Occipital lobe (tissue), 3 donors: ENCODE measurements at places on chromosomes 5 and 9. TPM values are rescaled to one million over a fixed set of nuclear protein-coding genes. Genes with fewer than 3 reads are reported as not detected.

DNA sequence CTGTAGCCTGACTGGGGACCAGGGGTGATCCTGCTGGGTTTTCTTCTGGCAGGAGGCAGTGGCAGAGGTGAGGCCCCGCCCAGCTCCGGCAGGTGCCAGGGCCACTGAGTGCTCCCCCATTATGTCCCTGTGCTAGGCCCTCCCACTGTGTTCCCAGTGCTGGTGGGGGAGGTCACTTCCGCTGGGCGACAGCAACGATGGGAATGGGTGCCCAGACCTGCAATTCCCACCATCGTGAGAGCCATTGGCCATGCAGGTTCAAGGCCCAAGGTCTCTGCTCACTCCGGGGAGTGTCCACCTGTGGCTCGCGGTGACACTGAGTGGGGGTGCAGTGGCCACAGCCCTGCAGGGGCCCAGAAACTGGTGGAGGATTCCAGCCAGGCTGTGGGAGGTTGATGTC lies 98.6 kb downstream of the RXRA start:
- no peak for DNase-seq

The ARSI gene
- total RNA-seq = 0.31 TPM

The KCNN2 gene
- total RNA-seq = 34.6 TPM

The PLAC8L1 gene
- not detected for total RNA-seq

DNA sequence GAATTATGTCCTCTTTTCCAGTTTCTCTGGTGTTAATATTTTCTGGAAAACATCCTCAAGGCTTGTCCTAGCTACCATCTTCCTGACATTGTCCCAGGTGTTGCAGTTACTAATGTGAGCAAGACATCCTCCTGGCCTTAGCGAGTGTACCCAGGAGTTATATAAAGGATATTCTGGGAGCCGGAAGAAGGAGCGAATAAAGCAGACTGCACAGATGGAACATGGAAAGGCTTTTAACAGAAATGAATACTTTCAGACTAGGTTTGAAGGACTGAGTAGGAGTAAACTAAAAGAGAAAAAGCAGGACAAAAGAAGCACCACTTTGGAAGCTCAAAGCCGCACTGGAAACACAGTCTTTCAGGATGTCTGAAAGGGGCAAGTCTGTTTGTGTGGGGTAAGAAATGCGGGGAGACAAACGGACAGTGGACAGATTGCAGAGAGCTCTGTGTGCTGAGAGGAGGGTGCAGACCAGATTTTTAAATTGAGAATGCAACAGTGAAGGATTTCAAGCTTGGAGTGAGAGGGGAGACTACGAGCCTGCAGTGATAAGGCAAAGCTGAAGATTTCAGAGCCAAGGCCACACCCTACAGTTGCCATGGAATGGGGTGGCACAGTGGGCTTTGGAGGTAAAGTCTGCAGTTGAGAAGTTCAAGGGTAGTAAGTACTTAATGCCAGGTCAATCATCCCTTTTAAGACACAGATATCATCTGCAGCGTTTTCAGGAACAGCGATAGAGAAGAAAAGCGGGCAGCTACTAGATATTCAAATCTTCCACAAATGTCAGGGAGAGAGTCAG lies 94.1 kb upstream of the TAF11L2 start:
- no peak for DNase-seq

The HCN1 gene
- total RNA-seq = 33.8 TPM

DNA sequence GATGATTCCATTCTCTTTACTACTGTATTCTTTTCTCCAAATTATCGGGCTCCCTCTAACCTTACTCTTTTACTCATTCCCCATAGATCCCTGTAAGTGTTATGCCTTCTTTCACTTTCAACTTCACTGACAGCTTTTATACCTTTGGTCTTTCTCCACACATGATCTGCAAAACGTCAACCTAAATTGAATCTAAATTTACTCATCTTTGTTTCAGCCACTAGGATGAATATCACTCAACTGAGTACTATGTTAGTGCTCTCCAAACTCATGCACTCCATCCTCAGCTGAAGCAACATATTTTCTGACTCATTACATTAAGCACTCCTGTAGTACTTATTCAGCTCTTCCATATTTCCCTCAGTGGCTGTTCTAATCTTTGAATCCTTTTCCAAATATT lies 133.4 kb downstream of the ADAMTS19 start:
- no peak for DNase-seq

The SLC6A3 gene
- not detected for total RNA-seq

- no peak for DNase-seq
Measured at GRCh38 chr9:15121630-15122029, 185.4 kb downstream of the TTC39B start.

The CREB3 gene
- 22.9 TPM for total RNA-seq

- no peak for DNase-seq
Measured at GRCh38 chr9:128003966-128004604, 23.3 kb upstream of the EEIG1 start.

GRCh38 chr5:98470747-98471146 lies 302.7 kb upstream of the RGMB start:
- no peak for DNase-seq

The PCA3 gene
- 0.16 TPM for total RNA-seq

The ZDHHC11B gene
- total RNA-seq = 5.6 TPM

- DNase-seq = no peak
Measured at GRCh38 chr5:88892669-88893068, 9.7 kb upstream of the MEF2C start.

The PFN3 gene
- total RNA-seq = not detected

DNA sequence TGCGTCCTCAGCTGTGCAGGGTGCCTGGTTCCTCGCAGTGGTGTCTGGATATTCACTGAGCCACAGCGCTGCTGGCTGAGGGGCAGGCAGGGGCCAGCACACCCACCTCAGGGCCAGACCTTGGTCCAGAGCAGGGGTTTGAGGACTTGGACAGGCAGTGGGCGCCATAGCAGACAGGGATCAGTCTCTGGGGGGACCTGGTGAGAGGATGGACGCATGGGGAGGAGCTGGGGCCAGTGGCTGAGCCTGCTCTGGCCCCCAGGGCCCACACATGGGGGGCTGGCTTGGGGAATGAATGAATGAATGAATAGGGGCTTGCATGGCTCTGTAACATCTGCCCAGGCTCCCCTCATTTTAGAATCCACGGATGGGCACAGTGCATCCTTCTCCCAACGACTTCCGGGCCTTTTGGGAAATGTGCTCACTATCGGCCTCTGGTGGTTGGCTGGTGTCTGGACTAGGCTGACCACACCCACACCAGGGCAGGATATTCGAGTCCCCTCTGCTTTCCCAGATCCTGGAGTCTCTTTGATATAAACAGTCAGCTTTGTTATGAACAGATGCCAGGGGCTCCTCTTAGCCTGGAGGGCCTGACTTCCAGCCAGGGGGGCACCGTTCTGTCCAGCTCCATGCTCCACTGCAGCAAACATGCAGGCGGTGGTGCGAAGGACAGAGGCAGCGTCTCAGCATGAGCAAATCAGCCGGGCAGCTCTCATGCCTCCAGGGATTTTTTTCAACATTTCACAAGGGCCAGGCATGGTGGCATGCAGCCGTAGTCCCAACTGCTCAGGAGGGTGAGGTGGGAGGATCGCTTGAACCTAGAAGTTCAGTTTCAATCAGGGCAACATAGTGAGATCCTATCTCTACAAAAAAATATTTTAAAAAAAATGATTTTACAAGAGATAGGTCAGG lies 62.6 kb downstream of the NEK6 start:
- peak; percentile 27 for DNase-seq

DNA sequence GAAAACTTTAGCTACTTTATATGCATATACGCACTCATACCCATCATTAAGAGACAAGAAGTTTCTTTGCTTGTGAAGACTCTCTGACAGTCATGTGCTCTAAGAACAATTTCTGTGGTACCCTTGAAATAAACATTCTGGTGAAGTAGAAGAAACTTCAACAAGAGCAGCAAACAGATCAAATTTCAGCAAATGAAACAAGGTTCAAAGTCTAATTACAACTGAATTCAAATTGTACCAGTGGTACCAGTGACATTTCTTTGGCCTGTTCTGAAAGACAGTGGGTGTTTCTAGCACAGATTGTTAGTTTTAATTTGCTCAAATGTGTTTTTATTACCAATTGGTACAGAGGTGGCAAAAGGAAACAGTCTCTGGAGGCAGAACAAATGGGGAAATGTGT lies 391.0 kb downstream of the CHSY3 start:
- DNase-seq = no peak

The SLC36A2 gene
- total RNA-seq = not detected

GRCh38 chr5:96969366-96969765 lies 33.5 kb downstream of the LNPEP start:
- DNase-seq = no peak

DNA sequence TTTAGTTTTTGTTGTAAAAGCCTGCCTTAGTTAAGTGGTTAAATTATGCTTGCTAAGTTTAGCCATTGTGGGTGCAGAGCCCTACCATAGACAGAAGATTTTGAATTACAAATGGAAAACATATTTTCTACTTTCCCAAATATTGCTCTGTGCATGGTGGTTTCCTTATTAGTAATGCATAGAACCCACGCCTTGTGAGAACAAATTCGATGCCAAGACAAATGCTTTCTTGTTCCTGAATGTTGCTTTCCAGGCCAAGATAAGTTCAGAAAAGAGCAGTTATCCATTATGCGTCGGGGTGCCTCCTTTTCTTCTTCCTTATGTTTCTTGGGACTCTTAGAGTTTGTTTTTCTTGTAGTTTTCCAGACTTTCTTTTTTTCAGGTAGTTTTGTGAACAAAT lies 31.0 kb upstream of the GARNL3 start:
- no peak for DNase-seq

The RGMB gene
- 51.9 TPM for total RNA-seq

DNA sequence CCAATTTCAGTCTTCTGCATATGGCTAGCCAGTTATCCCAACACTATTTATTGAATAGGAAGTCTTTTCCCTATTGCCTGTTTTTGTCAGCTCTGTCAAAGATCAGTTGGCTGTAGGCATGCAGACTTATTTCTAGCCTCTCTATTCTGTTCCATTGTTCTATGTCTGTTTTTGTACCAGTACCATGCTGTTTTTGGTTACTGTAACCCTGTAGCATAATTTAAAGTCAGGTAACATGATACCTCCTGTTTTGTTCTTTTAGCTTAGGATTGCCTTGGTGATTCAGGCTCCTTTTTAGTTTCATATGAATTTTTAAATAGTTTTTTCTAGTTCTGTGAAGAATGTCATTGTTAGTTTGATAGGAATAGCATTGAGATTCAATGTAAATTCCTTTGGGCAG lies 104.9 kb upstream of the SLCO6A1 start:
- DNase-seq = no peak

- no peak for DNase-seq
Measured at GRCh38 chr9:84709056-84709455, 39.5 kb downstream of the NTRK2 start.

- DNase-seq = no peak
Measured at GRCh38 chr5:174272671-174273070, 227.2 kb downstream of the NSG2 start.

DNA sequence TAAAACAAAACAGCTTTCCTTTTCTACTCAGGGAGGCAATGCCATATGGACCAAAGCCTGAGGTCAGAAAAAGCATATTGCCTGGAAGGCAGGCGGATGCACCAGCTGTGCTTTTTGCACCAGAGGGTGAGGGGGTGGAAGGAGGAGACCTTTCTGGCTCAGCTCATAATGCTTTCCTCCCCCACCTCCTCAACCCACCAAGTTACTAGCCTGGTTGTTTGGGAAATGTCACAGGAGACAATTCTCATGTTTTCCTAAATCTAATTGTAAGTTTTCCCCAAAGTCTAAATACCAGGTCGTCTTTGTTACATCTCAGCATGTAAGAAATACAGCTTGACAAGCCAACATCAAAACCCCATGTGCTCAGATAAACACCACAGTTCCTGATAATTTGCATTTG lies 72.6 kb upstream of the DMRTA1 start:
- DNase-seq = no peak

The OCLN gene
- 3.6 TPM for total RNA-seq

DNA sequence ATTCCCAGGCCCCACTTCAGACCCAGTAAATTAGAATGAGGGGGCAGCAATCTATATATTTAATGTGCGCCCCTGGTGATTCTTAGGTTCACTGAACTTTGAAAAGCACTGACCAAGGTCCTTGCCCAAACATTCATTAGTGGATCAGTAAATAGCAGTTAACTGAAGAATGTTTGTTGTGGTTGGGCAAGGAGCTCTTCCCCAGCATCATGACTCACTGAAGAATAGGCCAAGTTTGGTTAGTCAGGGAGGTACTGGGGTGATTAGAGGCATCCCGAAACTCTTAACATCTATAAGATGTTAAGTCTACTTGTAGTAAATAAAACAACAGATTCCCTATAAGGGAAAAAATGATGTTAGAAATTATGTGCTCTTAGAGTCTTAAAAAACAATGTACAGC lies 833 bp upstream of the MROH2B start:
- no peak for DNase-seq

The CD274 gene
- 0.62 TPM for total RNA-seq

The SLCO6A1 gene
- total RNA-seq = 0.94 TPM

DNA sequence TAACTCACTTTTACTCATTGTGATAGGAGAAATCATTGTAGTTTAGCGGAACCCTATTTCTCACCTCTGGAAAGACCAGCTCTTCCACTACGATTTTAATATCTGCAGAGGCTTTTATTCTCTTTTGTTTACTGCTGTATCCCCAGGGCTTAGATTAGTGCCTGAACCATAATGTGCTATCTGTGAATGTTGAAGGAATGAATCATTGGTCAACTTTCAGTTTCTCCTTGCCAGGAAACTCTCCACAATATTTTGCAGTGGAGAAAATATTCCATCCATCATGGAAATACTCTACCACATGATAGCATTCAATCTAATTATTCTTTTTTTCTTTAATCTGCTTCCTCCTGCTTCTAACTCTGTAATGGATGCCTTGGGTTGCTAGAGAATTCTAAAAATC lies 263.5 kb upstream of the PTPRD start:
- no peak for DNase-seq

The TAS2R1 gene
- total RNA-seq = 0.62 TPM

The LCN2 gene
- not detected for total RNA-seq

The NPR3 gene
- 19.3 TPM for total RNA-seq

DNA sequence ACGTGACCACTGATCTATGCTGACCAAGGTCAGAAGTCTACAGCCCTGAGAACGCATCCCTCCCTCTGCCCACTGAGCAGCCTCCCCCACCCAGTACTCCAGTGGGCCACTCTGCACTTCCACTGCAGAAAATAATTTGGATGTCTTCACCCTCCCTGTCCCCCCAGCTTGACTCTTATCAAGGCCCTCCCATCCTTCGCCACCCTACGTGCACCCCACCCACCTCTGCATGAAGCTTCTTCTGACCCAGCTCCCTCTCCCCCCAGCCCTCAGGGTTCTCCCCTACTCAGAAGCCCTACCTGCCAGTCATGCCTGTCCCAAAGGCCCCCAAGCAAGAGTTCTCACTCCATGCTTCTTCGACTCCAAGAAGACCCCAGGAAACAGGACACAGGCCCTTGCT lies 138.5 kb upstream of the FSTL4 start:
- no peak for DNase-seq

GRCh38 chr9:76716085-76716672 lies 48.1 kb upstream of the PCA3 start:
- DNase-seq = no peak

DNA sequence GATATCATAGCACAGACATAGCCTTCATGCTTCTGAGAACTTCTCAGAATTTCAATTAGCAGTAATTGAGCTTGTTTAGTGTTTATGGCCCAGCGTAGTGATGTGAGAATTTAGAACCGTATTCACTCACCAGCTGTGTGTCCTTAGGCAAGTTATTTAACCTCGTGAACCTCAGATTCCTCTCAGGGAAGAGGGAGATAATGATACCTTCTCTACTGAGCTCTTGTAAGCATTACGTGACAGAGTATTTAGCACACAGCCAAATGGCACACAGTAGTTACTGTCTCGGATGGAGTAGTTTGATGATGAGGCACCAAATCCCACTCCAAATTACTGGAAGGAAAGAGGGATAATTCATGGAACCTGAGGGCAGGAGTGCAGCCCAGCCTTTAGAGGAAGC lies 429.3 kb downstream of the CCDC171 start:
- DNase-seq = no peak
